ENCODE measurements at places on chromosomes 13 and 19.

DNA sequence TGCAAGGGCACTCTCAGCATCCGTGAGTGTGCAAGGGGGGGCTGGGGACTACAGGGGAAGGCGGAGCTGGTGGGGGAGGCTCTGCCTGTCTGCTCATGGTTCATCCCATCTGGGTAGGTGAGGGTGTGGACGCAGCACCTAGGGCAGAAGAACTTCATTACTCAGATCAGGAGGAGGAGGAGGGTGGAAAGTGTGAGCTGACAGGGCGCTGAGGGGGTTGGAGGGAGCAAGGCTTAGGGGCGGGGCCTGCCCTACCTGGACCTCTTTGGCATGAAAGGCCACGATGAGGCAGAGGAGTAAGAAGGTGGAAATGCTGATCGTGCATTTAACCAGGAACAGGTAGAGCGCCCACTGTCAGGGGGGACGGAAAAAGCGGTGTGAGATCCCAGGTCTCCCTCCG, 4.5 kb downstream of the KCNN4 start:
- ATAC-seq, result peak; percentile 56

- no peak for ATAC-seq
Observed at GRCh38 chr19:13633109-13633508, 126.8 kb upstream of the CACNA1A start.

DNA sequence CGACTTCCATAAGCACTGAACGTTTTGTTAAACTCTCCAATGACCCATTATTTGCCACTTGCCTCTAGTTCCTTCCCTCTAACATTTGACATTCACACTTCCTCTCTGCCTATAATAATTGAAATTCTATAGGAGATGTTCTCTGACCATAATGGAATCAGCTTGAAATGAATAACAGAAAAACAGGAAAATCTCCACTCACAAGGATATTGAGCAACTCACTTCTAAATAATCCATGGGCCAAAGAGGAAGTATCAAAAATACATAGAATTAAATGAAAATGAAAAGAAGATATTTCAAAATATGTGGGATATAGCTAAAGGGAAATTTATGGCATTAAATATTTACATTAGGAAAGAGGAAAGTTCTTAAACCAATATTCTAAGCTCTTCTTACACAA, 3.4 kb upstream of the FCGBP start:
- ATAC-seq, result no peak

DNA sequence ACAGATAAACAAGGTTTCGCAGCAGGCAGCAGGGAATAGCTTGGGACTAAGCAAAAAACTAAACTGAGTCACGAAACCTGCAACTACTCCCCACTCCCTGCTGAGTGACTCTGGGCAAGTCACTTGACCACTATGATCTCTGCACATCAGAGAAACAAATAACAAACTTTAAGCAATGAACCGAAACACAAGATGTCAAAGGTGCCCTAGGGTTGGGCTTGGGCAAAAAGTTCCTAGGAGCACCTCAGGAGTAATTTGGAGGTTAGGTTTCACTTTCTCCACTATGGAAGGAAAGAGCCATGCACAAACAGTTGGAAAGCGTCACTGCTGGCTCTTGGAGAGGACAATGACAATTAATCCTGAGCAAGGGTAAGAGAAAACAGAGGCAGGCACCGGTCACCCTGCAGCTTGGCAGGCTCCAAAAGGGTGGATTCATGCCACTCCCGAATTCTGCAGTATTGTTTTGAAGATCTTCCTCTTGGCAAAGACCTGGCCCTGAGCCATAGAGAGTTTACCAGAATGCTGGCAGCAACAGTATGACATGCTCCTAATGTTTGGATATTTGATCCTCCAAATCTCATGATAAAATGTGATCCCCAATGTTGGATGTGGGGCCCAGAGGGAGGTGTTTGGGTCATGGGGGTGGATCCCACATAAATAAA, 60.3 kb downstream of the CRYL1 start:
- ATAC-seq, result no peak

DNA sequence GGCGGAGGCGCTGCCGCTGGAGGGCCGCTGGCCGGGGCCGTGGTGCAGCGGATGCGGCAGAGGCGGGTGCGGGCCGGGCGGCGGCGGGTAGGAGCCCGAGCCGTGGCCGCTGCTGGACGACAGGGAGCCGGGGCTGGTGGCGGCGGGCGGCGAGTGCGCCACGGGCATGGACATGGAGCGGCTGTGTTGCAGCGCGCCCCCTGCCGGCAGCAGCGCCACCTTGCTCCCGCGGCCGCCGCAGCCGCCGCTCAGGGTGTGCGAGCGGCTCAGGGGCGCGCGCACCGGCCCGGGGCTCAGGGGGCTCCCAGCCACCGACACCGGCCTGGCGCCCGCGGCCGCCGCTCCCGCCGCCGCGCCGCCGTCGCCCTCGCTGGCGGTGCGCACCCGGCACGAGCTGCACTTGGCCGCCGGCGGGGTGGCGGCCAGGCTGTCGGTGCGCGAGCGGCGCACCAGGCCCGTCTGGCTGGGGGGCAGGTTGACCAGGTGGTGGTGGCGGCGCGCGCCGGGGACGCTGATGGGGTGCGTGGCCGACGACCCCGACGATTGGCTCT, 1.7 kb downstream of the IRS2 start:
- peak; percentile 17 for ATAC-seq

DNA sequence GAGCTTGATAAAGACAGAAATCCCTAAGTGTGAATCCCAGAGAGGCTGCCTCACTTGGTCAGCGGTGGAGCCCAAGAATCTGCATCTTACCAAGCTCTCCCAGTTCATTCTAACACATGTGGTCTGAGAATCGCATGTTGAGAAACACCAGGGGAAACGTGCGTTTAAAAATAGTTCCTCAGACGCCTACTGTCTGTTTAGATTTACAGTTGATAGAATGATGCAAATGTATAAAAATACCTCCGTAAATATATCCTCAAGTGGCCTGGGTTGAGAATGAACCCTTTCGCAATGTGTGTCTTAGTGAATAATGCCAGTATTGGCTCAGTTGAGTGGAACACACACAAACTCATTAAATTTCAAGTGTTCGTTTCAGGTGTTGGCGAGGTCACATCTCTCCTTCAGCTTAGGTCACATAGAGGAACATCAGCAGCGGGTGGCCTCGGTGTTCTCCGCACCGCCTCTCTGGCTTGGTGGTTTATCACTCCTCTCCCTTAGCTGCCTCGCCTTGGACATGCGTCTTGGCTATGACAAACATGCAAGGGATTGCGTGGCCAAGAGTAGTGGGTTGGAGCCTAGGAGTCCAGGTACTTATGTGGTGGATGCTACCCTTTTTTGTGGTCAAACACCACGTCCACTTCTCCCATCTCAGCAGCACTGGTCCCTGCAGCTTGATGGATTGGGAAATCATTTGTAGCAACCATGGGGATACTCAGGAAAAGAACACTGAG, 117.6 kb upstream of the SPATA13 start:
- no peak for ATAC-seq

DNA sequence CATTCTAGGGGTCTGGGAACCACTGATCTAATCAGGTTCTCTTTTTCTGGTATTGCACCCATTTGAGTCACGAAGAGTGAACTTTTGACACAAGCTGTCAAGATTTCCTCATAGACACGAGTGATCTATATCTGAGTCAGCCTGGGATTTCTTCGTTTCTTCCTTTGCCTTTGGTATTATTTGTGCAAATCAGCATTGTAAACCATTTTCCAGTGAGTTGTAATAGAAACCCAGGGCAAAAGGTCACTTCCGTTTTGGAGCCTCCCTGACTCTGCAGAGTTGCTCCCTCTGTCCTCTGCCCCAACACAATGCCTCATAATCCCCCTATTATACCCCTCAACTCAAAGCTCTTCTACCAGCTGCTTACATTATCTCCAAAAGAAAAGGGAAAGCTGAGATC, 615.1 kb downstream of the EFNB2 start:
- no peak for ATAC-seq

DNA sequence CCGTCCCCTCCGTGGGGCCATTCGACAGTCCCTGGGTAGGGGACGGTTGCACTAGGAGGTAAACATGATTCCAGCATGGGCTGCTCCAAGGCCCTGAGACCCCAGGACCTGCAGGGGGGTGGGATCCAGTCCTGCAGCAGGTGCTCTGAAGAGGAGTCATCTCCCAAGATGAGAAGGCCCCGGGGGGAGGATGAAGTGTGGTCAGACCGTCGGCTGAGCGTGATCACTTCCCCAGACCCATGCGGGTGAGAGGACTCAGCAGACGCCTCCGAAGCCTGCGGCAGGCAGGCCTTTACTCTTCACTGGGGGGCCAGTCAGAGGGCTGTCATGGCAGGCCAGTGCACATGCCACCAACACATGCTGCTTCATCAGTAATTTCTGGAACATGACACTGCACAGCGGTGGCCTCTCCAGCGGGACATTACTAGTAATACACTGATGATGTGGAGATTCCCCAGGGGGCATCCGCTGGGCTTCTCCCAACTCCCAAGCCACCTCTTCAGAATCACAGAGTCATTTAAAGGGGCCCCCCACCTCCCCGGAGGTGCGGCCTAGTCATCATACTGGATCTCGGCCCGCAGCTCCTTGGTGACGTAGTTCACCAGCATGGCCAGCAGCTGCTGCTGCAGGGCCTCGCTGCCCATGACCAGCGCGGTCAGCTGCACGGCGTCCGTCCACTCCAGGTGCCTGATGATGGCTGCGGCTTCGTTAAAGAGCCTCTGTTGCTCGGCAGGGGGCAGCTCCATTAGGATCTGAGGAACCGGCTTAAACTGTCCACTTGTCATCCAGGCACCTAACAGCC, 12.7 kb downstream of the C19orf12 start:
- ATAC-seq, result no peak

GRCh38 chr13:106161146-106161545, 374.3 kb downstream of the EFNB2 start:
- ATAC-seq, result no peak

DNA sequence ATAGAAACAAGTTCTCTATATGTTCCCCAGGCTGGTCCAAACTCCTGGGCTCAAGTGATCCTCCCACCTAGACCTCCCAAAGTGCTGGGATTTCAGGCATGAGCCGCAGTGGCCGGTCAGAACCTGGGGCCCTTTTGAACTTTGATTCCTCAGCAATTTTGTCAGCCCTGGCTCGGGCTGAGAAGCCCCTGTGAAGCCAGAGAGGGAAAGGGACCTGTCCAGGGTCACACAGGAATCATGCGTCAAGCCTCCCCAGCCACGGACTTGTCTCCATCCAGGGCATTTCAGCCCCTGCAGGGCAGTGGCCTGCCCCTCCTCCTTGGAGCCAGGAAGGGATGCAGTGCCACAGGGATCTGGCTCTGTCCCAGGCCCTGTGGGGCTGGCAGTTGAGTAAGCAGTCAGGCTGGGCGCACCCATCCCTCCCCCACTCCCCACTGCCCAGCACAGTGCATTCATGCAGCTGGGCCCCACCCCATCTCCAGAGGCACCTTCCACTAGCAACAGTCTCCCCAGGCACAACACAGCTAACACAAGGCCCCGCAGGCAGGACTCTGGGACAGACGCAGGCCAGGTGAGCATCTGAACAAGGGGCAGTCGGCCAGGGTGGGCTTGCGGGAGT, at the start of gene CAPS:
Gene CAPS, plus strand, starts transcription at position 516 of the 619 bp plus-strand sequence. CDS start 153 bp downstream, outside the sequence.
- no peak for ATAC-seq

- no peak for ATAC-seq
Observed at GRCh38 chr19:33606556-33606955, 15.2 kb upstream of the CHST8 start.

DNA sequence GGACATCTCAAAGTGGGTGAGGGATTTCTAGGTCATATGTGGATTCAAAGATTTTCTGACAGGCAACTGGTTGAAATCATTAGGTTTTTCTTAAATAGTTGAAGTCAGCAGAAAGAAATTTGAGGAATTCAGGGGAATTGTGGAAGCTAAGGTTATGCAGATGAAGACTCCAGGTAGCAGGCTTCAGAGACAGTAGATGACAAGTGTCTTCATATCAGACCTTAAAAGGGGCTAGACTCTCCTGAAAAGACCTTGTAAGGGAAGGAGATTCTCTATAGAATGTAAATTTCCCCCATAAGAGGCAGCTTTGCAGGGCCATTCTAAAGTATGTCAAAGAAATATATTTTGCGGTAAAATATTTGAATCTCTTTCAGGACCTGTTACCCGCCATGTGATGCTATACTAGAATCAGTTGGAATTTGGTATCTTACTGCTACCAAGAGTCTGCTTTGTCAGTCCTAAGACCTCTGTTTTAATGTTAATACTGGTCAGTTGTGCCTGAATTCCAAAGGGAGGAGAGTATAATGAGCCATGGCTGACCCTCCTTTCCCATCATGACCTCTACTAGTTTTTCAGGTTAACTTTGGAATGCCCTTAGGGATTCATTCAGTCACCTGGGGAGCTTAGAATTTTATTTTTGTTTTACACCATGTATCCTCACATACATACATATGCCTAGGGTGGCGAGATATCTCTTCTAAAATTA, 1115.5 kb upstream of the SLC10A2 start:
- ATAC-seq, result no peak
